T-helper 9 cell (primary cell): ENCODE measurements at places on chromosomes 16 and 17.

GRCh38 chr17:33342025-33342424 lies 48.9 kb upstream of the ASIC2 start:
- DNase-seq = no peak

- no peak for DNase-seq
Measured at GRCh38 chr16:80640316-80640715, 99.5 kb downstream of the DYNLRB2 start.

DNA sequence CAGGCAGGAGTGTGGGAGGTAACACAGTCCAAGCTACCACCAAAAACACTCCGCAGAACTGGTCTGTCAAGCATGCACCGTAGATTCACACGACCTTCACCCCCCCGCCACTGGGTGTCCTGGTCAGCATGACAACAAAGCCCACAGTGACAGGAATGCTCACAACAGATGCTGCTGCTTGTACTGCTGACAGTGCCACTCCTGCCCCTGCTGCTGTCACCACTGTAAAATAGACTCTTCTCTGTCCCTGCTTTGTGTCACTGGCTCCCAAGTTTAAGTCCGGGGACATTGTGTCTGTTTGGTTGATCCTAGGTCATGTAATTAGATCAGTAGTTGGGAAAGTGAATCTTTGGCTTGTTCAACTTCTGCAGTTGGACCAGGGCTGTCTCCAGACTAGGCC lies 7.0 kb upstream of the ODF4 start:
- DNase-seq = no peak

DNA sequence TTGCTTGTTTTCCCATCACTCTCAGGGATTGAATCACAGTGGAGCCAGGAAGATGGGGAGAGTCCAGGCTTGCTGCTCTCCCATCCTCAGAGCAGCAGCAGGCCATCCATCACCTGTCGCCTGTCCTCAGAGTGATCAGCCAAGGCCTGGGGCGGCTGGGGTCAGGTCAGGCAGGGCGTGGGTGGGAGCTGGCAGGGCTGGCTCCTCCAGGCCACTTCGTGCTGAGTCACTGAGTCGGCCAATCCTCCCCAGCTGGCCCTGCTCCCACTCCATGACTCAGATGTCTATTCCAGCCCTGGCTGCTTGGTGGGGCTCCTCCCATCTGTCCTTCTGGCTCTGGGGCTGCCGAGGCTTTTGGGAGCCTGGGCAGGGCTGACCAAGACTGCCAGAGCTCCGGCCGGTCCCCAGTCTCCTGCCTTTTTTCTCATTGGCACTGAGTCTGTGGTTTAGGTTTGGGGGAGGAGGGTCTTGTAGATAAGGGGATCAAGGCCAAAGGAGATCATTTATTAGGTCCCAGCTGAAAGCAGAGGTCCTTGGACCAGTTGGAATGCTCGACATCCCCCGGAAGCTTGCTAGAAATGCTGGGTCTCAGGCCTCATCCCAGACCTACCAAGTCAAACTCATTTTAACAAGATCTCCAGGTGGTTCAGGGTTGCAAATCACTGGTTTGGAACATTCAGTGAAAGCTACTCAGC lies 72.7 kb downstream of the ABCC1 start:
- DNase-seq = no peak

DNA sequence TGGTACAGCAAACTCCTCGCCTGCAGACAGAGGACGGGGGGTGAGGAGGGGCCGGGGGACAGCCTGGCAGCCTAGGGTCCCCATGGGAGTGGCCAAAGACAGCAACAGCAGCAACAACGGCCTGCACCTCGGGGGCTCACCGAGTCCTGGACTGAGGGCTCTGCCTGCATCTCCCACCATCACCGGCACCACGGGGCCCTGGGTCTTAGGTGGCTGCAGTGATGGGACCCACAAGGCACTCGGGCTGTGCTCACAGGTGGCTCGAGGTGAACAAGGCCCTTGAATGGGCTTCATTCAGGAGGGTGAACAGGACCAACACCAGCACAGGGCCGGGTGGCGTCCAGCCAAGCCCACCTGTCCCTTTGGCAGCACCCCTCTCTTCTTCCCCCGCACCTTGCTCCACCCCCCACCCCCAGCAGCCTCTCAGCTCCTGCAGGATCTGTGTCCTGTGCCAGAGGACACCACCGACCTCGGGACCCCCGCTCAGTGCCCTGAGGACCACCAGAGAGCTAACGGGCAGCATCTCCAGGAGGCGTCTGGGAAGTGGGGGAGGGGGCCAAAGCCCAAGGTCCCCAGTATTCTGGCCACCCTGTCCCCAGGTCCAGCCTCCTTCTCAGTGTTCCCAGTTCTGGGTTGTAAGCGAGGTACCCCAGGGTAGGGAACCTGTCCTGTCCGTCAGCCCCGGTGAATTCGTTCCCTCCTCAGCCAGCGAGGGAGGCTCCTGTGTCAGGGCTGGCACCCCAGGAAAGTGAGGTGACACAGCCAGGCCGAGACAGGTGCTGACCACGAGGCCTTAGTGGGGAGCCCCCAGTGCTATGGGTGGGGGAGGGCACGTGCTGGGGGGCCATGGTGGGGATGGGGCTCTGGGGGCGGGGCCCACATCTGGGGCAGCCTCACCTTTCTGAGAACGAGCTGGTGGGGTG lies 94.3 kb downstream of the TBC1D16 start:
- DNase-seq = no peak

GRCh38 chr17:2427215-2427614 lies 26.4 kb upstream of the MNT start:
- DNase-seq = no peak

DNA sequence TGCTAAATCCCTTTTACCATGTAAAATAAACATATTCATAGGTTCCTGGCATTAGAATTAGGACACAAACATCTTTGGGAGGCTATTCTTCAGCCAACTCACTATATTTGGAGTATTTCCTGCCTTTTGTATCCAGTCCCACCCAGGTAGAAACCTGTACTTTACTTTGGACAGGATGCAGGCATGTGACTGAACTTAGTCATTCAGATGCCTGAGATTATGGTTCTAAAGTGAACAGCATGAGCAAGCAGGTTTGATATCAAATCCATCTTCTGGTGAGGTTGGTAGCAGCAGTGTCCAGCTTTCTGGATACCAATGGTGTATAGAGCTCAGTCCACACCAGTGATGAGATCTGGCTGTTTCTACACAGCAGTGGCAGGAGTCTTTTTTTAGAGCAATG lies 20.2 kb downstream of the CA10 start:
- DNase-seq = no peak
